ENCODE measurements at places on chromosomes 16 and 17.
A peak's percentile ranks its signal among the peaks of the same experiment; 100 is the strongest.

GRCh38 chr16:19555938-19556771 lies 652 bp downstream of the VPS35L start:
- DNase-seq = no peak

DNA sequence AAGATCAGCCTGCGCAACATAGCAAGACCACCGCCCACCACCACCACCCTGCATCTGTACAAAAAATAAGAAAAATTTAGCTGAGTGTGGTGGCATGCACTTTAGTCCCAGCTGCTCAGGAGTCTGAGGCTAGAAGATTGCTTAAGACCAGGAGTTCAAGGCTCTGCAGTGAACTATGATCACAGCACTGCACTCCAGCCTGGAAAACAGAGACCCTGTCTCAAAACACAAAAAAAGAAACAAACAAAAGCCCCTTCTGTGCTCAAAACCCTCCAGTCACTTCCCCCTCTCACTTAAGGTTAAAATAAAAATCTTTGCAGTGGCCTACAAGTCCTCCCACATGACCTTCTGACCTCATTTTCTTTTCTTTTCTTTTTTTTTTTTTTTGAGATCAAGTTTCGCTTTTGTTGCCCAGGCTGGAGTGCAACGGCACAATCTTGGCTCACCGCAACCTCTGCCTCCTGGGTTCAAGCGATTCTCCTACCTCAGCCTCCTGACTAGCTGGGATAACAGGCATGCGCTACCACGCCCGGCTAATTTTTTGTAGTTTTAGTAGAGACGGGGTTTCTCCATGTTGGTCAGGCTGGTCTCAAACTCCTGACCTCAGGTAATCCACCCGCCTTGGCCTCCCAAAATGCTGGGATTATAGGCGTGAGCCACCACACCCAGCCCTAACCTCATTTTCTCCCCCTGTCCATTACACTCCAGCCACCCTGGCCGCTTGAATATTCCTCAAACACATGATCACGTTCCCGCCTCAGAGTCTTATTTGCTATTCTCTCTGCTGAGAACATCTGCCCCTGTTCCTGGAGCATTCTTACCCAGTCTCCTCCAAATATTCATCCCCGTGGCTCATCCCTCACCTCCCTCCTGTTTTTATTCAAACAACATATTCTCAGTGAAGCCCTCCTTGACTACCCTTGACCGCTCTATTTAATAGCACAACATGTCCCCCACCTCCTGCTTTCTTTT lies 126.6 kb upstream of the MED13 start:
- no peak for DNase-seq

DNA sequence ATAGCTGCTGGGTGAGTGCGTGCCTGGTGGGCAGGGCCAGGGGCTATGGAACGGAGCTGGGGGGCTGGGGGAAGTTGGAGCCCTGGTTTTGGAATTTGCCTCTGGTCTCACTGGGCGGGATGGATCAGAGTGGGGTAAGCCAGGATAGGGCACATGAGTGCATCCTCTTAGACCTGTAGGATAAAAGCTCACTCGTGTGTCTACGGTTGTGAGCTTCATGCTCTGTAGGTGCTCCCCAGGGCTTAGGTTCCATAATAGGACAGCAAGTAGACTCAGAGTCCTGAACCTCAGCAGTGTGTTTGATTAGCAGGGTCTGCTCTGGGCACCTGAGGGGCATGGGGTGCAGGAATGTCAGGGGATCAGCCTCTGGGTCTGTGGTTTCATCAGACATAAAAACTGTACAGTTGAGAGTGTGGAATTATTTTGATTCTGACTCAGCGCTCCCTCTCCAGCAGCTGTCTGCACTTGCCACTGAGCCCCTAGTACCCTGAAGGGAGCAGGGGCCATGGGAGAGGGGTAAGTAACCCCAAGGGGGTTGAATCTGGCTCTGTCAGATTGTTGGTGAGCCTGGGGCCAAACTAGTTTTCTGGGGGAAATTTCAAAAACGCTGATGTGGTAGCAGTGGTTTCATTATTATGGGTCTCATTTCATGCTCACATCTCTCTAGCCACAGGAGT lies 84.2 kb upstream of the LGALS9 start:
- no peak for DNase-seq

GRCh38 chr16:15811481-15812400 lies 45.1 kb downstream of the MYH11 start:
- no peak for DNase-seq

DNA sequence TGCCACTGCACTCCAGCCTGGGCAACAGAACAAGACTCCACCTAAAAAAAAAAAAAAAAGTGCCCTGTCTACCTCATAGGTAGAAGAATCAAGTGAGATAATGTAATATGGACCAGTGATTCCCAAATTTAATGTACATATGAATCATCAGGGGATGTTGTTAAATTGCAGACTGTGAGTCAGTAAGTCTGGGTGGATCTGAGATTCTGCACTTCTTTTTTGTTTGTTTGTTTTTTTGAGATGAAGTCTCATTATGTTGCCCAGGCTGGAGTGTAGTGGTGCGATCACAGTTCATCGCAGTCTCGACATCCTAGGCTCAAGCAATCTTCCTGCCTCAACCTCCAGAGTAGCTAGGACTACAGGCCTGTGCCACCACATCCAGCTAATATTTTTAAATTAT lies 31.6 kb downstream of the HOXB1 start:
- DNase-seq = no peak

GRCh38 chr16:88303890-88304819 lies 78.6 kb upstream of the ZNF469 start:
- no peak for DNase-seq

GRCh38 chr16:4239020-4239419 lies 2.9 kb downstream of the SRL start:
- DNase-seq = no peak

GRCh38 chr17:40024901-40025300 lies 9.7 kb downstream of the CSF3 start:
- DNase-seq = no peak

DNA sequence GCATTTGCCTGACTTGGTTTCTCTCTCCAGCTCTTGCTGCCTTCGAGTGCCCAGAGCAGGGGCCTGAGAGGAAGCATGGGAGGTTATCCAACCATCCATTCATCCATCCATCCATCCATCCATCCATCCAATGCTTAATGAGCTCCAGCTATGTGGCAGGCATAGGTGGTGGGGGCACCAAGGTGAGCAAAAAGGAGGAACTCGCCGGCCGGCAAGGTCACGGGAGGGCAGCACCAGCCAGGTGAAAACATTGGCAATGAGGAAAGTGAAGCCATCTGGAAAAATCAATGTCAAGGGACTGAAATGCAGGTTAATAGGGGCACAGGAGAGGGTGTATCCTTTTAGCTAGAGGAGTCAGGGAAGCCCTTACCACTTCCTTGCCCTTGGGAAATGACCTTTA lies 18.2 kb upstream of the DOK4 start:
- no peak for DNase-seq

DNA sequence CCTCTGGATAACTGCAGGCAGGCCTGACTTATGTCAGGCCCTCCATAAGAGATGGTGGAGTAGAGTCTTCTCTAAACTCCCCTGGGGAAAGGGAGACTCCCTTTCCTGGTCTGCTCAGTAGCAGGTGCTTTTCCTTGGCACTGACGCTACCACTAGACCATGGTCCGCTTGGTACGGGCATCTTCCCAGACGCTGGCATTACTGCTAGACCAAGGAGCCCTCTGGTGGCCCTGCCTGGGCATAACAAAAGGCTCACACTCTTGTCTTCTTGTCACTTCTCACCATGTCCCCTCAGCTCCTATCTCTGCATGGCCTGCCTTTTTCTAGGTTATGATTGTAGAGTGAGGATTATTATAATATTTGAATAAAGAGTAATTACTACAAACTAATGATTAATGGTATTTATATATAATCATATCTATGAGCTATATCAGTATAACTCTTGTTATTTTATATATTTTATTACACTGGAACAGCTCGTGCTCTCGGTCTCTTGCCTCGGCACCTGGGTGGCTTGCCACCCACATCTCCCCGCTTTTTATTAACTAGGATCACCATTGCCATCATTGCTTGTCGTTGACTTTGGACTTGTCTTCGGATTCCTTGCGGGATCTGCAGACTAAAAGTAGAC lies 59.8 kb upstream of the ARL4D start:
- DNase-seq = peak; percentile 29

GRCh38 chr16:12573730-12574383 lies 229.8 kb downstream of the CPPED1 start:
- peak; percentile 2 for DNase-seq

DNA sequence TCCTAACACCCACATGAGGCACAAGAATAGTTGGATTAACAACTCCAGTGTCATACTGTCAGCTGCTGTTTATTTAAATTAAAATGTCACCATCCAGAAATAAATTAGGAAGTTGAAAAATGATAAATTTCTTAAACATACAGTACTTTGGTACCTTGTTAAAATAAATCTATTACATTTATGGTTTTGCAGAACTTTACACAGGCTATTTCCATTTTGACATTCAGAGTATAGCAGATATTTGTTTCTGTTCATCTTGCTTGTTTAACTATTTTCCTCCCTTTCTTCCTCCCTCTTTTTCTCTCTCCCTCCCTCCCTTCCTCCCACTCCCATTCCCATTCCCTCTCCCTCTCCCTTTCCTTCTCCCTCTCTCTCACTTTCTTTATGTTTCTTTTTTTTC lies 310.1 kb downstream of the CDH8 start:
- no peak for DNase-seq

DNA sequence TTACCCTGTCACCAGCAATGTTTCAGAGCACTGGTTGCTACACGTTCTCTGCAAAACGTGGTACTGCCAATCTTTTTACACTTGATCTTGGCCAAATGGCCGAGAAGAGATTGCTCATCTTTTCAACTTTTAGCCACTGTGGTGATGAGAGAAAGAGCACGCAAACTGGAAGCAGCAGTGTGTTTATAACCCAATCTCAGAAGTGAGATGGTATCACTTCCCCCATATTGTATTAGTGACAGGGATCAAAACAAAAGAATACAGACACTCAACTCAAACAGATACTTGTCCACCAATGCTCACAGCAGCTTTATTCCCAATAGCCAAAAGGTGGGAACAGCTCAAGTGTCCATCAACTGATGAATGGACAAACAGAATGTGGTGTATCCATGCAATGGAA lies 72.1 kb upstream of the FA2H start:
- DNase-seq = no peak

- DNase-seq = no peak
These were observed 1393.1 kb upstream of the GOT2 start for GRCh38 chr16:60127196-60127595.

GRCh38 chr16:50371036-50371716 lies 2.4 kb upstream of the BRD7 start:
- DNase-seq = no peak

- DNase-seq = no peak
These were observed 44.9 kb upstream of the CNEP1R1 start for GRCh38 chr16:49980166-49980565.

- no peak for DNase-seq
These were observed 73.4 kb downstream of the HS3ST3B1 start for GRCh38 chr17:14374268-14374667.

DNA sequence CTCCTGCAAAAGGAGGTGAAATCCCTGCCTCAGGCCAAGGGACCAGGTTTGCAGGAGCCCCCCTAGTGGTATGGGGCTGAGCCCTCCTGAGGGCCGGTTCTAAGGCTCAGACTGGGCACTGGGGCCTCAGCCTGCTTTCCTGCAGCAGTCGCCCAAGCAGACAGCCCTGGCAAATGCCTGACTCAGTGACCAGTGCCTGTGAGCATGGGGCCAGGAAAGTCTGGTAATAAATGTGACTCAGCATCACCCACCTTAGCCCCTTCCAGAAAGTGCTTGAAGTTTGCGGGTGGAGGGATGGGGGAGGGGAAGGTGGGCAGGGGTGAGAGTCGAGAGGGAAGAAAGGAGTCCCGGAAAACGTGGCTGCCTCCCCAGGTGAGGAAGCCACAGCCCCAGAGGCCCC lies 2.1 kb downstream of the MC1R start:
- no peak for DNase-seq

GRCh38 chr16:10897134-10897533 lies 20.1 kb downstream of the CIITA start:
- DNase-seq = no peak

DNA sequence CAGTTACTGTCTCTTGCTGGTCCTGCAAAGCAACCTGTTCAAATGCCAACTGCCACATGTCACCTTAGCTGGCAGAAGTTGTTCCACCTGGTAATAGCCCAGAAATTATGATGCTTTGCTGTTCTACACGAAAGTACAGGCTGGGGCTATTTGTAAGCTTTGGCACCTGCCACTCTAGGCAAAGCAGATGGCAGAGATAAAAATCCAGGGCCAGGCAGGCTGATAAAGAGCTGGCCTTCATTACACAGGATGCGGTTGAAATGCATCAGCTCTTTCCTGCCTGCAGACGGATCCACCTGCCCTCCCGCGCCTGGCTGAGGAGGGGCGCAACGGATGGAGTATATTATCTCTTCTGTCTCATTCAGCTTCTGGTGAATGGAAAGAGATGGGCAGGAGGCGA lies 29.3 kb upstream of the KDM8 start:
- no peak for DNase-seq

DNA sequence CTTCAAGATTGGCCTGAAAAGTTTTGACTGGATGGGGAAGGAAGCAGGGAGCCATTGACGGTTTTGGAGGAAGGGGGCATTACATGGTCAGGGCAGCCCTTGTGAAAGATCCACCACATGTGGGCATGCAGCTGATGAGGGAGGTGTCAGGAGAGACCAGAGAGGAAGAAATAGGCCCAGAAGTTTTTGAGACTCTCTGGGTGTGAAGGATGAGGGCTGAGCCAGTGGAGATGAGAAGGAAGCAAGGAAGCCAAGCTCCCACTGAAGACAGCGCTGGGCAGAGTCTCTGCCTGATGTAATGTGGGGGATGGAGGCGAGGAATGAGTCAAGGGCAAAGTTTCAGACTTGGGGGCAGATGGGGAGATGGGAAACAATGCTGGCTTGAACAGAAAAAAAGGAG lies 530 bp downstream of the CCL17 start:
- DNase-seq = no peak

Measured in NCI-H1436 treated with DMSO at 0.1 percent for 48 hours (cell line).